ENCODE measurements at places on chromosomes 1 and 21.
A peak's percentile ranks its signal among the peaks of the same experiment; 100 is the strongest.

GRCh38 chr1:1205769-1206375 is 520 bp downstream of the TNFRSF18 start:
- no peak for DNase-seq

- DNase-seq = peak; percentile 98
Observed at GRCh38 chr1:235011599-235012435, 116.8 kb downstream of the TOMM20 start.

- DNase-seq = no peak
Observed at GRCh38 chr1:27427329-27427728, 34.9 kb downstream of the GPR3 start.

- DNase-seq = peak; percentile 35
Observed at GRCh38 chr1:119882132-119883049, 13.9 kb downstream of the ADAM30 start.

- DNase-seq = no peak
Observed at GRCh38 chr1:70156529-70157120, 48.8 kb downstream of the LRRC40 start.

DNA sequence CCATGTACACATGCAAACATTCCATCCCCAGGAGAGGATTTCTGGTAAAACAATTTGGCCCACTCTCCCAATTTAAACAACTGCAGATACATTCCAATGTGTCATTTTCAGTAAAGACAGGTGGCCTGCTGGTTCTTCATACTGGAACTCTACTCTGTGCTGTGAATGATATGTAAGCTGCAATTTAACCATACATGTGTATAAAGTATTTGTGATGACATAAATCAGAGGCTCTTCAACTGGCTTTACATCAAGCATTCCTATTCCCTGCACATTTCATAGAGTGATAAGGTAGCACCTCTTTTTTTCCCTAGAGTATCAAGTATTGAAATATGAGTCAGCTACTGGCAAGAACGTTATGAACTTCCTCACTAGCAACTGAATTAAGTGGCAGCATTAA is 649.5 kb upstream of the ADGRL2 start:
- no peak for DNase-seq

DNA sequence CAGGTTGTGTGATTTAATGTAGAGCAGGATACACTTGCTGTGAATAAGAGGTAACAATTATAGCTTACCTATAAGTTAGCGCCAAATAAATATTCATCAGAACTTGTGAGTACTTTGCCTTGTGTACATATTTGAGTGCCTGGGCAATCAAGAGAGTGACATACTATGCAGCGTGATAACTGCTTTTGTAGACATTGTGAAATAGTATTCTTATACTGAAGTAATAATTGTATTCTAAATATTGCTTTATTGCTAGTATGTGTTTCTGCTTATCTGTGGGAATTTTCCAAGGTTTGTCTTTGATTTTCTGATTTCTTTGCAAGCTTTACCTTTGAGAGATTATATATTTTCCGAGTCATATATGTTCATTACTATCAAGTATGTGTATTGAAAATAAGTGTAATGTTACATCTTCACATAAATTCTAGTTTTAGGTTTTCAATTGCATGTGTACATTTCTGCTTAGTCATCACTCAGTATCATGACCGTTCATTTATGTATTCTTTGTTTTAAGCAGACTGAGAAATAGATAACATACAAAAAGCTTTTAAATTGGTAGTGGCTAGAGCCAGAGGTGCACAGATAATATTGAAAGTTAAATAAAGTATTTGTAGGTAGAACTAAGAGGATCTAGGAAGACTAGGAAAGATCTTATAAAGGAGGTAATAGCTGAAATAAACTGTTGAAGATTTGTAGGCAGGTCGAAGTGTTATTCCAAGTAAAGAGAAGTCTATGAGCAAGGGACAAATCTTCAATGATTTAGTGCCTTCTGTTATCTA is 19.5 kb downstream of the USP25 start:
- no peak for DNase-seq

DNA sequence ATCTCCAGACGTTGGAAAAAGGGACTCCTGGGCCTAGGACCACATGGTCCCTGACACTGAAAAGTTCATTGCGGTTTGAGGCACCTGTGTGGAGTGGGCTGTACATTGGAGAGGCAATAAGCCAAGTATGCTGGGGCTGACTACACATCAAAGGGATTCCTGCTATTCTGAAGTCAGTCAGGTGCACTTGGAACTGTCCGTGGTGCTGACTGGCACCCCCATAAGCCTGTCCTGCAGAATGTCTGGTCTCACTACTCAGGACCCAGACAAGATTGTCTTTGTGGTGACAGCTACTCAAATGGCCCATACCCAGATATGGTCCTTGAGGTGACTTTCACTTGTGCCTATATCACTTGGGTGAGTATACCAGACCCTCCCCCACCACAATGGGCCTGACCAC is 150.6 kb downstream of the RWDD3 start:
- peak; percentile 71 for DNase-seq

GRCh38 chr1:206679738-206680211 is 4.9 kb upstream of the MAPKAPK2 start:
- DNase-seq = peak; percentile 70

DNA sequence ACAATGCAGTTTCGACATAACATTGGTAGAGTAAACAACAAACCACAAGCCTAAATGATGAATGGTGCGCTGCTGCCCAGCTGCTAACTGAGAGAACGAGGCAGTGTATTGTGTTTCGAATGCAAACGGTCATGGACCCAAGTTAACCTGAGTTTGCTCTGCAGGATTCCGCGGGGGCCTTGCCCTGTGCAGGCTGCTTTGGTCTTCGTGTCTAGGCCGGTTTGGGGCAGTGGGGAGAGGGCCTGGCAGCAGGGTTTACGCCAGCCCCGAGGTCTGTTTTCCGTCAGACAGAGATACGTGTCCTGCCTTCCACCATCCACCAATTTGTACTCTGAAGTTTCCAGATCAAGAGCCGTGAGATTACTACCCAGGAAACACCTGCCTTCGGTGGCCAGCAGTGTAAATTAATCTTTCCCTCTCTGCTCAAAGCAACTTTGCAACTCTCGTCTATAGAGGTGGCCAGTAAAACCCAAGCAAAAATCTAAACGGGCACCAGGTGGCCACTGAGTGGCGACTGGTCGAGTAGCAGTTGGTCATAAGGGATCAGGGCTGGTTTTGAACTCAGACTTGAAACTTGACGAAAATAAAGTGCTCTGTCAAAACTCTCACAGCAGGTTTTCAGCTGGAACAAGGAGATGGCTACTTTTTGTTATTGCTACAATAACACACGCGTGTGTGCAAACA is 6.3 kb upstream of the PRDM15 start:
- no peak for DNase-seq

- DNase-seq = no peak
Observed at GRCh38 chr21:18298228-18298627, 53.6 kb downstream of the CHODL start.

DNA sequence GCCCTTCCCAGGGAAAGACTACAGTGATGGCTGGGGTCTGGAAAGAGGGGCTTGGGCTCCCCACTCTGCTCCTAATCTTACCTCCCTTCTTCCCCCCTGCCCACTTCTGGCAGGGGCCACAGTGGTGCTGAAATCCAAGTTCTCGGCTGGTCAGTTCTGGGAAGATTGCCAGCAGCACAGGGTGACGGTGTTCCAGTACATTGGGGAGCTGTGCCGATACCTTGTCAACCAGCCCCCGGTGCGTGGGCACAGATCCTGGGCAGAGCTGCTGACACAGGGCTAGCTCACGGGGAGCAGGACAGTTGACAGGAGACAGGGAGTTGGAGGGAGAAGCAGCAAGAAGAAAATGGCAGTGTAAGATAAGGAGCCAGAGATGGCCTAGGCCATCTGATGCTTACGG is 2.4 kb downstream of the SLC27A3 start:
- no peak for DNase-seq

DNA sequence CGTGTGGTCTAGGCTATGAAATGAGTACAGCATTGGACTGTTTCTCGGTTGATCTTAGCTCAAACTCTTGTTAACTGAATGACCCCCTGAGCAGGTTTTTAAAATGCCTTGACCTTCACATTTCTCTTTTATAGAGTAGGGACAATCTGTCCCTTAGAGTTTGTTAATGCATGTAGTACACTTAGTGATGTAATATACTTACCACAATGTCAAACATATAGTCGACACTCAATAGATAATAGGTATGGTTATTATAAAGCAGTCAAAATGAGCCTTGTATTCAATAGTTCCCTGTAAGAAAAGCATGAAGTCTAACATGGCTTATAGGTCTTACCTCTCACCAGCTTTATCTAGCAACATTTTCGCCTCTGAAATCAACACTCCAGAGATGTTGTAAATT is 161.0 kb upstream of the RUNX1 start:
- no peak for DNase-seq

DNA sequence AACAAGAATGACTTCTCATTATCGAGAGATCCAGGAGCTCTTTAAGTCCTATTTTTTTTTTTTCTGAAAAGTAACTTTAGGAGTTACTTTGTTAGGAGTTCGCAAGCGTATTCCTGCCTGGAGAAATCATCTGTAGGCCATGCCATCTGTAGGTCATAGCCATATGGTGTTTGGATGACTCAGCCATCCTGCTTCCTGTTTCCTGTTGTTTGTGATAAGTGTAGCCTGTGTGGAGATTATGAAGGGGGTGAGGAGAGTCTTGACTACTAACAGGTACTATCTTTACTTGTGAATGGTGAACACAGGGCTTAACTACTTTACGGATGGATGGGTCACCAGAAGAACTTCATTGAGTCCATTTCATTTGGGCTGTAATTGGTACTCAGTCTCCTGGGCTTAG is 327.2 kb downstream of the PTPRU start:
- no peak for DNase-seq

- no peak for DNase-seq
Observed at GRCh38 chr21:28871388-28872010, 121.2 kb downstream of the LTN1 start.

DNA sequence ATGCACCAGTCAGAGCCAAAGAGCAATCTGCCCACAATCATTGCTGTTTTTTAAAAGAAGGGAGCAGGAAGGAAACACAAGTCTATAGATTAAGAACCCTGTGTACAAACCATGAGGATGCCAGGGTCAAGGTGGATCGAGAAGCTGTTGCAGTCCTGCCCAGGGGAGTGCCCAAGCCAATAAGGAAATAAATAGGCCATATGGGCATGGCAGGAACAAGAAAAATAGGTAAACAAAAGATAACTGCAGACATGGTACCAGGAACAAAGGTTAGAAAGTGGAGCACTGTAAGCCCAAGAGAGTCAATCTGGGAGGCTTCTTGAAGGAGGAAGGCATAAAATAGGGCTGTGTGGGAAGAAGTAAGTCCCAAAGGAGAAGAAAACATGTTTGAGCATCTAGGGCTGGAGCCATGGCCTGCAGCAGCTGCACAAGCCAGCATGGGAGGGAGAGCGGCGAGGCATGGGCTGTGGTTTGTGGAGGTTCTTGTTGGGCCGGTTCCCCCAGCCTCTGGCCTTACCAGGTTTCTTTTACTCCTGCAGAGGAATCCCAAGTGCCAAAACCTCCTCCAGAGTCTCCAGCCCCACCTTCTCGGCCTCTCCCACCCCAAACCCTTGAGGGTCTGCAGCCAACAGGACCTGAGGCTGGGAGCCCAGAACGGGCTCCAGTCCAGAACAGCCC is 13.6 kb downstream of the INAVA start:
- DNase-seq = no peak
